Amniotic epithelial cell (primary cell): ENCODE measurements at places on chromosomes 5 and 9.

GRCh38 chr5:35233601-35234000 lies 3.3 kb upstream of the PRLR start:
- no peak for DNase-seq

DNA sequence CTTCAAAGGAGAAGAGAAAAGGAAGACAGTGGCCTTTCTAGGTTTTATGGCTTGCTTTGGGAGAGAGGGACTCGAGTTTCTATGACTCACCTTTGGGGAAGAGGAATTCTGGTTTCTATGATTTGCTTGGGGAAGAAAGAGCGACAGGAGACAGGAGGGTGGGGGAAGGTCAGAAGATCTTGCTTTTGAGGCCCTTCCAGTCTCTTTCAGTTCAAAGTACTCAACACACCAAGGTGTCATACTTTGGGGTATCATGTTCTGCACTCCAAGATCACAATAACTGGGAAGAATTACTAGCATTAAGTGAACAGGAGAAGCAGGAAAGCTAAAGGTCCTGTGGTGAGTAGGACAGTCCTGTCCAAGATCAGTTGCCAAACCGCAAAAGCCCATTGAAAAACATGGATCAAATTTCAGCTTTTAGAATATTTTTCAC lies 324.5 kb downstream of the ARHGEF28 start:
- DNase-seq, result no peak

GRCh38 chr5:73652391-73652790 lies 26.4 kb downstream of the ARHGEF28 start:
- DNase-seq, result no peak

DNA sequence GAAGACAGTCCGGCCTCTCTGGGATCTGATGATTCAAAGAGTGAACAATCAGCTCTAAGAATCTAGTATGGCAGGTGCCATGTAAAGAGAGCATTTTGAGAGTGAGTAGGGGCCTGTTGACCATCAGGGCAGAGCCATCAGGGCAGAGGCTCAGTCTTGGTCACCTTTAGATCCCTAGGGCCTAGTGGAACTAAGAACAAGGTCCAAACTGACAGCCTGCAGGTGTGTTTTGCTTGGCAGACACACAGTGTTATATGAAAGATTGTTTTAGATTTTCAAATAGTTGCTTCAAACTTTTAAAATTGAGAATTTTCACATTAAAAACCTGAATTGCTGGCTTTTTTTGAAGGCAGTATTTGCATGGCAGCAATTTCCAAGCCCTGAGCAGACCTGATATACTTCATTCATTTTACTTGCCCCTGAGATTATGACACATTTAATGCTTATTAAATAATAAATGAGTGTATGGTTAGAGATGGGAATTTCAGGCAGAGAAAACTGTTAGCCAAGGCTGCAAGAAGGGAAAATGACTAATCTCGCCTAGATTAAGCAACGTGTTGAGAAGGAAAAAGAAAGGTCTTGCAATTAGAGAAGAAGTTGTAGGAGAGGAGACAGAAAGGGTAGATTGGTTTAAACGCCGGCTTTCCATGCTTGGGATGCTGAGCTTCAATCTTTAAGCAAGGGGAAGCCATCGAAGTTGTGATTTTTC lies 279.6 kb downstream of the ARRDC3 start:
- DNase-seq, result peak; percentile 86

- peak; percentile 79 for DNase-seq
These were observed 10.0 kb downstream of the OTULINL start for GRCh38 chr5:14591548-14591947.

- peak; percentile 58 for DNase-seq
These were observed 78.7 kb upstream of the SMIM23 start for GRCh38 chr5:171706736-171707441.

GRCh38 chr9:78549711-78550110 lies 252.8 kb downstream of the PSAT1 start:
- peak; percentile 22 for DNase-seq

DNA sequence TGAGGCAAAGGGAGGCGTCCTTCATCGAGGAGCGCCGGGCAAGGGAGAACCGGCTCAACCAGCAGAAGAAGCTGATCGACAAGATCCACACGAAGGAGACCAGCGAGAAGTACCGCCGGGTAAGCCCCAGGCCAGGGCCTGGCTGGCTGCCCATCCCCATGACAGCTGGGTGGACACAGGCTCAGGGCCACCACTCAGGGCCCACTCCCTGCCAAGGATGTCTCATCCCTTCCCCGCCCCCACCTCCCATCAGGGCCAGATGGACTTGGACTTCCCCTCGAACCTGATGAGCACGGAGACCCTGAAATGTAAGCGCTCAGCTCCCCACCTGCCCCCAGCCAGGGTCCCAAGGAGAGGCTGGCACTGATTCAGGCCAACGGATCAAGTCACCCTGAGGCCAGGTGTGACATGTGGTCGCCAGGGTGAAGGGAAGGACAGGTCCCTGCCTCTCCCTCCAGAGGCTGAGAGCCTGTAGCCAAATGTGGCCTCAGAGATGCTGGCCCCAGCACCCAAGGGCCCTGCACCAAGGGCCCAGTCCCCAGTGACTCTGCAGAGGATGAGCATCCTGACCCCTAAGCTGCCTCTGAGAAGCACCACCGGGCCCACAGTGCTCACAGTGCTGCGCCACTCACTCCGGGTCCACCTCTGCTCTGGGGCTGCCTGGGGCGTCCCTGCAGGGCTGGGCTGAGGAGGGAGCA lies 3.1 kb upstream of the RABL6 start:
- no peak for DNase-seq

DNA sequence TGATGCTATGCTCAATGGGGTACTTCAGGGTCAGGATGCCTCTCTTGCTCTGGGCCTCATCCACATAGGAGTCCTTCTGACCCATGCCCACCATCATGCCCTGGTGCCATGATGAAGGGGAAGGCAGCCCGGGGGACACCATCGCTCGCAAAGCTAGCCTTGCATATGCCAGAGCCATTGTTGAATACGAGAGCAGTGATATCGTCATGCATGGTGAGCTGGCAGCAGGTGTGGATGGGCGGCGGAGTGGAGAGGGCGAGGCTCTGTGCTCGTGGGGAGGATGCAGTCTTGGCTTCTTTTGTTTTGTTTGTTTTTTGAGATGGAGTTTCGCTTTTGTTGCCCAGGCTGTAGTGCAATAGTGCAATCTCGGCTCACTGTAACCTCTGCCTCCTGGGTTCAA lies 17.2 kb upstream of the SPZ1 start:
- no peak for DNase-seq
